ENCODE measurements at places on chromosomes 2 and 18.

DNA sequence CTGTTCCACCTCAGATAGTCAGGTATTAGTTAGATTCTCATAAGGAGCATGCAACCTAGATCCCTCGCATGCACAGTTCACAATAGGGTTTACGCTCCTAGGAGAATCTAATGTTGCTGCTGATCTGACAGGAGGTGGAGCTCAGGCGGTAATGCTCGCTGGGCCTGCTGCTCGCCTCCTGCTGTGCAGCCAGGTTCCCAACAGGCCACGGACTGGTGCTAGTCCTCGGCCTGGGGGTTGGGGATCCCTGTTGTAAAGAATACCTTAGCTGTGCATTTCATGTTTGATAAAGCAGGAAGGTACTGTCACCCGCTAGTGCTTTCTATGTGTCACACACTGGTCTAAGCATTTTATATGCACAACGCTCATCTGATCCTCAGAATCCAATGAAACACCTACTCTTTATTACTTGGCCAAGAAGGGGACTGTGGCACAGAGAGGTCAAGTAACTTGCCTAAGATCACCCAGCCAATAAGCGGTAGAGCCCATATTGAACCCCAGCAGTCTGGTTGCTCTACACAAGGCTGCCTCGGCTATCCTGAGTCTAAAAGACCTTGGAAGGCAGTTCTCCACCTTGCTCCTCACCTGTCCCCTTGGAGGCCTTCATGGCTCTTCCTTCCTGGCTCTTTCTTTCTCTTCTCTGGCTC, 35.8 kb downstream of the SLC4A3 start:
- no peak for DNase-seq

DNA sequence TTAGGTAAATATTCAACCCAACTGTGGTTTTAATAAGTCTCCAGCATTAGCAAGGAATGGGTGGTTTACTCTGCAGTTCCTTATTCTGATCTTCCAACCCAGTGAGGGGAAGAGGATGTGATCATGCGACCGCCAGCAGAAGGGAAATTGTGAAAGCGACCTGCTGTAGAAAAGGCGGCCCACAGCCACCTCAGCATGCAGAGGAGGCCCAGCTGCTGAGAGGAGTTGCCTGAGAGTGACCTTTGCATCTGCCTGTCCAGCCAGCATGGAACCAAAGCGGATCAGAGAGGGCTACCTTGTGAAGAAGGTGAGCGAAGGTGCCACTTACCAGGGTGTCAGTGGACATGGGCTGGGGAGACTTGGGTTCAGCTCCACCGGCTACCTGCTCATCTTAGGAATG, at the start of gene PLEK:
Gene PLEK, plus strand, starts transcription at position 196 of the 400 bp plus-strand sequence. Its CDS starts 70 bp downstream, at position 266.
- DNase-seq = no peak

DNA sequence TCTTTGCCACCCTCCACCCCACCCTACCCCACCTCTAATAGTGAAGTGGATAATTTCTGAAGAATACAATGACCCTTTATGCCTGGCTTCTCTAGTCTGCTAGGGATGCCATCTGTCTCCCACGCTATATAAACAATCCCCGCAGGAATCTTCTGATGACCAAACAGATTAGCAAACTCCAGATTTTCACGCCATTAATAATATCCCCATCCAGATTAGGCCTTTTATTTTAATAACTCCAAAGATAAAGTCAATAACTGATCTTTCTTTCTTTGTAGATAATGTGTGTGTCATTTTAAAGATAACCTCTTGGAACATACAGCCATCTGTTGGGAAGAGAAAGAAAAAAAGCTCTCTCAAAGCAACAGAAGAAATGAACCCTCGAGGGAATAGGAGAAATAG, 47.9 kb upstream of the CCDC150 start:
- DNase-seq = no peak

DNA sequence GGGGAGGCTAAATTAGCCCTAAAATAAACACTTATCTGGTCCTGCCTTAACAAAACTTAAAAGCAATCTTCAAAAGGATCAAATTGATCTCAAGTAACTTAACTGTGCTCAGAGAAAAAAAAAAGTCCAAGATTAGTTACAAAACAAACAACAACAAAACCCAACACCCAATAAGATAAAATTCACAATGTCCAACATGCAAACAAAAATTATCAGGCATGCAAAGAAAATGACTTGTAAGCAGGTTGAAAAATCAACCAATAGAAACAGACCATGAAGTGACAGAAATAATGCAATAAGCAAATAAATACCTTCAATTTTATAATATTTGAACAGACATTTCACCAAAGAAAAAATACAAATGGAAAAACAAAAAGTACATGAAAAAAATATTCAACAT, 4.0 kb upstream of the REEP1 start:
- DNase-seq = no peak

GRCh38 chr2:145026456-145027455, 506.8 kb upstream of the ZEB2 start:
- DNase-seq = no peak
